ENCODE measurements at places on chromosomes 5 and 9.

DNA sequence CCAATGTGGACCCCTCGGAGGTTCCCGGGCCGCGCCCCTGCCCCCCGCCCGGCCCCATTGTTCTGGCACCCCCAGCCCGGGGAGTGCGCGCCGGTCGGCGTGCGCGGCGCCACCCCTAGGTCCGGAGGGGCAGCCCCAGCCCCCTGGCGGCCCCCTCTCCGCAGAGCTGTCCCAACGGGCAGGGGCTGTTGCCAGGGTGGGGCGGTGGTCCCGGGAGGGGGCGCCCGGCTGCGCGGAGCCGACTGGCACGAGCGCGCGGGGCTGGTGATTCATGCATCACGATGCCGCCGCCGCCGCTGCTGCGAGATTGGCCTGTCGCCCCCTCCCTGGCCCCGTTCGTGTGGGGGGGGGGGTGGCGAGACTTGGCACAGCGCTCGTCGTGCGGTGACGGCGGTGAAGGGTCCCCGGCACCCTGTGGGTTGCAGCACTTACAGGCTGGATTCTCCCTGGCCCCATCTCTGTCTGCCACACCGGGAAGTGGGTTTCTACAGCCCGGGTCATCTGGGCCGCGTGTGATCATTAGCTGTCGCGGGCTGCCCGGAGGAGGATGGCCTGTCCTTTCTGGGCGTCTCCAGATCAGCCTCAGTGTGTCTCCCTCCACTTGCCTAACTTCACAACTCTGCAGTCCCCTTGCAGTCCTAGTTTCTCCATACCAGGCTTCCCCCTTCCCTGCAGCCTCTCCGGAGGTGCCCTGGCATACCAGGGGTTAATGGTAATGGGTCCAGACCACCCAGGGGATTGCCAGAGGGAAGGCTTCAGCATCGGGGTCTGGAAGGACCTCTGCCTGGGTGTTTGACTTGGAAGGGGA is 858 bp downstream of the NCS1 start:
- no peak for DNase-seq

GRCh38 chr9:76534026-76534425 is 75.0 kb downstream of the GCNT1 start:
- DNase-seq: no peak

DNA sequence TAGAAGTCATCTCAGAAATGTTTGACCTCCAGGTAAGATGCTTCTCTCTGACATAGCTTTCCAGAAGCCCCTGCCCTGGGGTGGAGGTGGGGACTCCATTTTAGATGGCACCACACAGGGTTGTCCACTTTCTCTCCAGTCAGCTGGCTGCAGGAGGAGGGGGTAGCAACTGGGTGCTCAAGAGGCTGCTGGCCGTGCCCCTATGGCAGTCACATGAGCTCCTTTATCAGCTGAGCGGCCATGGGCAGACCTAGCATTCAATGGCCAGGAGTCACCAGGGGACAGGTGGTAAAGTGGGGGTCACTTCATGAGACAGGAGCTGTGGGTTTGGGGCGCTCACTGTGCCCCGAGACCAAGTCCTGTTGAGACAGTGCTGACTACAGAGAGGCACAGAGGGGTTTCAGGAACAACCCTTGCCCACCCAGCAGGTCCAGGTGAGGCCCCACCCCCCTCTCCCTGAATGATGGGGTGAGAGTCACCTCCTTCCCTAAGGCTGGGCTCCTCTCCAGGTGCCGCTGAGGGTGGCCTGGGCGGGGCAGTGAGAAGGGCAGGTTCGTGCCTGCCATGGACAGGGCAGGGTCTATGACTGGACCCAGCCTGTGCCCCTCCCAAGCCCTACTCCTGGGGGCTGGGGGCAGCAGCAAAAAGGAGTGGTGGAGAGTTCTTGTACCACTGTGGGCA is 642 bp downstream of the CSF2 start:
- no peak for DNase-seq

DNA sequence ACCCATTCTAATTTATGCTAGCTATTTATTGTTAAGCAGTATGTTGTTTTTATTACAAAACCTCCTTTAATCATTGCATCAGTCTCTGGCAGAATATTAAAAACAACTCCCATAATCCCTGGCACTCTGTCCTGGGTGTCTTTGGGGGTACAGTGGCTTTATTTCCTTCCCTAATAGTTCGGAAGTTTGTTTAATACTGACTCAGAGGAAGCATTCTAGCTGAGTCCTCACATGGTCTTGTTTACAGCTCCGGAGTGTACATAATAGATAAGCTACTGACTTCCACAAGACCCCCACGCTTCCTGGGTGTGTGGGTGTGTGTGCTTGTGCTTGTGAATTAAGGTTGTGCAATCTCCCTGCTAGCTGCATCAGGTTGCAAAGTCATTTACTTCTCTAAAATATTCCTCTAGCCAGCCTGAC is 149.8 kb upstream of the CDKN2B start:
- no peak for DNase-seq

GRCh38 chr9:106722051-106722753 is 140.8 kb upstream of the ZNF462 start:
- DNase-seq: no peak
